ENCODE measurements at places on chromosomes 16 and 17. TPM values are rescaled to one million over a fixed set of nuclear protein-coding genes. Genes with fewer than 3 reads are reported as not detected.

SEPTIN12 gene
- total RNA-seq: not detected

HID1 gene
- 17.5 TPM for total RNA-seq

CCDC200 gene
- 2.1 TPM for total RNA-seq

SKAP1 gene
- total RNA-seq: 83.4 TPM

COASY gene
- total RNA-seq: 65.2 TPM

TMIGD1 gene
- total RNA-seq: not detected

ODAD4 gene
- total RNA-seq: 0.20 TPM

OTOA gene
- total RNA-seq: 0.11 TPM

NACA2 gene
- not detected for total RNA-seq

C17orf67 gene
- total RNA-seq: 11.2 TPM

SNX20 gene
- 88.9 TPM for total RNA-seq

HCFC1R1 gene
- 18.0 TPM for total RNA-seq

CCDC40 gene
- total RNA-seq: 1.3 TPM

DCAKD gene
- total RNA-seq: 32.0 TPM

CDH3 gene
- total RNA-seq: 0.47 TPM

Data from CD4-positive, alpha-beta memory T cell (primary cell).